ENCODE measurements at places on chromosomes 5 and 9.

DNA sequence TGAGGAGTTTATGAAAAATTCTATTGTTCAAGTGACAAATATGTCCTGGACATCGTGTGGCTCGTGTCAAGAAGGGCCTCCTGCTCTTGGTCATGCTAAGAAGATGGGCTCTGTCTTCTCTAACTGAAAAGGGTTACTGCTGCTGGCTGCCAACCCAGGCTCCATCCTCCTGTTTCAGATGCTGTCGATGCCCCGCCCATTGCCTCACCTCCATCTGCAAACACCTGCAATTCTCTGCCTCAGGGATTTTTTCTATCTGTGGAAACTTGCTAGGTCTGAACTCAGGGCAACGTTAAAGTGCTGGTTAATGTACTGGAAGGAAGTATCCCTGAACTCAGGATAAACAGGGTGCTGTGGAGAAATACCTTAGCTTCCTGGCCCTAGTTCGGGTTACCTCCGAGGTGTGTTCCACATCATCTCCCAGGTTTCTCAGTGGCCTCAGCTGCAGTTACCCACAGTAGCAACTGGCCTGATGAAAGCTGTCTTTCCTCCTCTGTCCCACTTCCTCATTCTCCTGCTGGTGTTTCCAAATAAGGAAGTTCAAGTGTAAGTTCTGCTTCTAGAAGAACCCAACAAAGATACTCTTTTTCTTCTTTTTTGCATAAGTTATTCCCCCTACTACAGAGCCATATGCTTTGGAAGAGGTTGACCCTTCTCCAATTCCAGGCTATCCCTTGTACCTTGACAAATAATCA is 151.7 kb upstream of the SMIM23 start:
- DNase-seq: no peak

DNA sequence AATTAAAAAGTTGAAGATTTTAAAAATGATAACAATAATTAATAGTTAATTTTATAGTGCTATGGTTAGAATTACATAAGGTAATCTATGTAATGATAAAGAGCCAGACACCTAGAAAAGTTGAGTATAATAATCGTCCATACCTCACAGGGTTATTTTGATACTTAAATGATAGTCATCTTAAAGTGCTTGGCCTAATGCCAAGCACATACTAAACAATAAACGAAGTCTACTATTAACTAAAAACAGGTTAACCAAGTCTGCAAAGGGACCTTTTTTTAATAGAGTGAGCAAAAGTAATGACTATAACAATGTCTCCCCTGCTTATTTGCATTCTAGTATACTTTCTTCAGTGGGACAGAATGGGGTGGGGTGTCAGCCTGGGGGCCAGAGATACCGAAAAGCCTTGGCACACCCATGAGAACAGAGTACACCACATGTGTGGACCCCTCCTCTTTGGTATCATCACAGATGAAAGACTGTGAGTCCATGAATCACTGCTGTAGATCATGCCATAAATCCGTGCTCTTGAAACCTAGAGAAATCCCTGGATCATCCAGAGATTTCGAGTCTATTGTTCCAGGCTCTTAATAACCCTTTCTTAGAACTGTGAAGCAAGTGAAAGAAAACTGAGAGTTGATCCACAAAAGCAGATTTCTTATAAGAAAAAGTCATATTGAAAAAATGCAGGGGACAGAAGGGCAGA is 249.5 kb downstream of the PRELID2 start:
- no peak for DNase-seq

- DNase-seq: no peak
Measured at GRCh38 chr5:52956014-52956413, 33.1 kb upstream of the ITGA2 start.

DNA sequence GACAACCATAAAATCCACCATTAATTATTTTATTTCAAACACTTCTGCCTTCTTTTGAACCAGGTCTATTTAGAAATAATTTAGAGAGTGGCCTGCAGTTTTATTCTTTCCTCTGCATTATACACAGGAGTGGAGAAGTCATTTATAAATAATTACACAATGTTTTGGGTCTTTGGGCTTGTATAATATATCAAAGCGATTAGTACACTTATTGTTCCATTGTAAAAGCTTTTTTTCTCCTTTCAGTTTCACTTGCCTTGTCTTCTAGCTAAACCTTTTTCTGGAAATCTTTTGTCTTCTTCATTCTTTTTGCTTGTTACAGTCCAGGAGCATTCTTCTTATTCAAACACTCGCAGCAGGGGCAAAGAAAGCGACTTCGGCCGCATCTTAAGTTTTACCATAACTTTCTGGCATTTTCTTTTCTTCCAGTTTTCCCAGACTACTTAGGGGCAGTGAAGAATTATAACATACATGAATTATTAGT is 7.3 kb upstream of the NEUROG1 start:
- DNase-seq: no peak

DNA sequence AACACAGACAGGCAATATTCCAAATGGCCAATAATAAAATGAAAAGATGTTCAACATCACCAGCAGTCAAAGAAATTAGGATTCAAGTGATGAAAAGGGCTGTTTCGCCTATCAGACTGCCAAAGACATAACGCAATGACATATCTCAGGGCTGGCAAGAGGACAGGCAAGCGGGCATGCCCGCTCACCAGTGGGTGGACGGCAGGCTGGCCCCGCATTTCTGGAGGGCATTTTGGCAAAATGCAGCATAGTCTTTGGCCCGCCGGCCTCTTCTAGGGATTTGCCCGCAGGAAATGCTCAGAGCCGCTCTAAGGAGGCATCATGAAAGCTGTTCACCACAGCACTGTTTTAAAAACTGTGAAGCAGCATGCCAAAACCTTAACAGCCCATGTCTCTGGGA is 1.4 kb upstream of the PPP1R26 start:
- DNase-seq: no peak

Data from activated T-helper 1 cell treated with Interleukin-2 at 50 U/mL for 16 hours (primary cell).